ENCODE measurements at places on chromosomes 6 and 20.

DNA sequence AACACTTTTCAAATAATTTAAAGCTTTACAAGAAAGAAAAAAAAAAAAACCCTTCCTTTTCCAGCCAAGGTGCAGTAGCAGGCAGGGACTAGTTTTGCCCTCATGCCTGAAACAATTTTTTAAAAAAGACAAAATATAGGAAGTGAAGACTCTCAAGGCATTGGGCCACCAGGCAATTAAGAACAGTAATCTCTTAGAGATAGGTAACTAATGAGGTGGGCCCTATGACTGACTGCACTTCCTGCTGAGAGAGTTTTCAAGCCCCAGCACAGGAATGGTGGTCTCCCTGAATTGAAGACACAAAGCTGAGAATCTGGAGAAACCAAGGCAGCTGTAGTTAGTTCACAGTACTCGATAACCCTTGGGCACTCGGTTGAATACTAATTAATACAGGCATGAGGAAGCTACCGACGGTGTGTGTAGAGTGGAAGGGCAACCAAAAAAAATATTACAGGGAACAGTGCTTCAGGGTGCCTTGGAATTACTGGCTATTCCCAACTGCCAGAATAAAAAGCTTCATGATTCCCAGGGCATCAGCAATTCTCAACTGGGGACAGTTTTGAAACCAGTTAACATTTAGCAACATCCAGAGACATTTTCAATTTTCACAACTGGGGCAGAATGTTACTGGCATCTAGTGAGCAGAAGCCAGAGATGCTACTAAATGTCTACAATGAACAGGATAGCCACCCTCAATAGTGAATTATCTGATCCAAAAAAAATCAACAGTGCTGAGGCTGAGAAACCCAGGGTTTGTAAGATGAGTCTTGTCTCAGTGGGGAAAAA, 36.0 kb upstream of the PLN start:
- no peak for DNase-seq

DNA sequence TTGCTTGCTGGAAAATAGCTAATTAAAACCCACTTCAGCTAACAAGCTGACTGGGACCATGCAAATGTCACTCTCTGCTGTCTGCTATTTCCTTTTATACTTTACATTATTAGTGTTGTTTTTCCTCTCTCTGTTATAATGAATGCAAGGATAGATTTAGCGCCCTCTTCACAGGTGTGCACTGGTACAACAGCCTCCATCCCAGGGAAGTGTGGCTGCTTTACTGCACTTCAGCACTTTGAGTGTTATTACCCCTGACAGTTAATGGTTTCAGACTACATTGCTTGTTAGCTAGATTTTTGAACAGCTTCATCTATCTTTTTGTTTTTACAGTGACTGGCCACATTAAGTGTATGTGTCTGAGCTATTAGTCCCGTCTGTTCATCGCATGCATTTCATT, 405.7 kb downstream of the RNF144B start:
- no peak for DNase-seq

DNA sequence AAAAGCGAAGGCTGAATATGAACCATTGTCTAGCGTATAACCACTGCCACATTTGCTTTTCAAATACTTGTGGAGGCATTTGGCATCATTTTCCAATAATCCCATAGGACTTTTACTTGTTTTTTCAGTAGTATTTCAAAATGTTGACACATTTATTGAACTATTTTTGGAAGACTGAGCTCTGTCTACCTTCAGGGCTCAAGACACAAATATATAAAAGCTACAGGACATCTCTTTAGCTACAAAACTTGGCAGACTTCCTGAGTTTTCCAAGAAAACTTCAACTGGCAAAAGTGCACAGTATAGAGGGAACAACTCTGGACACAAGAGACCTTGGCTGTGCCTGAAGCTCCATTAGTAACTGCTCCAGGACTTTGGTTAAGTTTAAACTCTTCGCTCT, 13.4 kb downstream of the EPB41L2 start:
- no peak for DNase-seq

- no peak for DNase-seq
These were observed 113.9 kb downstream of the SYNDIG1 start for GRCh38 chr20:24583169-24583792.

DNA sequence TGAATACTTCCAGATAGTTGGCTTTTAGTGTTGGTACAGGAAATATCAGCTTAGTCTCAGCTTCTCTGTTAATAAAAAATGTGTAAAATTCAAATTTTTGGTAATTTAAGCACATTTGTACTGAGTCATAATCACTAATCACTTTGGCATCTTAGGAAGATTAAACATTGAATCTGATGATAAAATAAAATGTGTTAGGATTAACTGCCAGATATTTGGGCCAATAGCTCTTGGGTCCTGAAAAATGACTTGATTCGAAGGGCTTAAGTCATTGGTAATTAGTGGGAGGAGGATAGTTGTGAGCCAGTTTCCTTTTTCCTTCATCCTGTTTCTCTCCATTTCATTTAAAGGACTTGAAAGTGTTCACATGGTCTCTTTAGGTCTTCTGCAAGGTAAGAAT, 426.1 kb downstream of the RFPL4B start:
- DNase-seq = no peak
